H7 (cell line): ENCODE measurements at places on chromosomes 4 and X. TPM values are rescaled to one million over a fixed set of nuclear protein-coding genes. Genes with fewer than 3 reads are reported as not detected.
A peak's percentile ranks its signal among the peaks of the same experiment; 100 is the strongest.

DNA sequence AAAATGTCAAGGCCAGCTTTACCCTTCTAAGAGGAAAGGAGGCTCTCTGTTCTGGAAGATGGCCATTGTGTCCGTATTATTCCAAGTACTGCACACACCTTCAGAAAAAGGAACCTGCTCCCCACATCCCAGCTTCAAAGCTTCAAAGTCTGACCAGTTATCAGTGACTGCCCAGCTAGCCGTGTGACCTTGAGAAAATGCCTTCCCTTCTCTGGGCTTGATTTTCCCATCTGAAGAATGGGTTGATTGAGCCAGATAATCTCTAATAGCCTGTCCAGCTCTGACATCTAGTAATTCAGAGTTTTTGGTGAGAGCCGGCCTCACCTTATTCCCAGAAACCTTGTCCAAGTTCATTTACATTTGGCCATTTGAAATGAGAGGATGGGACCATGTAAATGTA, 3.0 kb downstream of the LONRF3 start:
- DNase-seq = no peak

GRCh38 chr4:2837110-2837903, 6.3 kb upstream of the ADD1 start:
- DNase-seq = peak; percentile 69

DNA sequence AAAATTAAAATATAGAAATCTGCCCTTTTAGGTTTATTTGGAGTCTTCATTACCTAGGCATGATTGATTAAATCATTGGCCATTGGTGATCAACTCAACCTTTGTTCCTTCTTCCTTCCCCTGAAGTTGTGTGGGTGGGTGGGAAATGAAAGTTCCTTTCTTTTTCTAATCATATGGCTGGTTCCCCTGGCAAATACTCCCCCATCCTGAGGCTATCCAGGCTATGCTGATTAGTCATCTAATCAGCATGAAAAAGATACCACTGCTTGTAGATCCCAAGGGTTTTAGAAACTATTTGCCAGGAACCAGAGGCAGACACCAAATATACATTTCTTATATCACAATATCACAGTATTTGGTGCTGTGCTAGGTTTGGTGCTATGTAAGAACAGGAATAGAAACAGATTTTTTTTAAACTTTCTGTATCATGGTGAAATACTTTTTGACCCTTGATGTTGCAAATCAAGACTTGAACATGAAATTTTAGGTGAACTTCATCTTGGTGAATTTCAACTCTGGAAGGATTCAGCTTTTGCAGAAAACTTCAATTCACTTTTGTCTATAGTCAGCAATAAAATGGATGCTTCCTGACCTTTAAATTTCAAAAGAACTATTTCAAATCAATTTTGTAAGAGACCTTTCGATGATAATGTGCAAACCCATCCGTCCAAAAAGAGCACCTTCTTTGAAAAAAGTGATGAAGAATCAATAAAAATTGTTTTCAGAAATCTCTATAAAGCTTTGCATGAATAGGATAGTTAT, 71.1 kb downstream of the CCSER1 start:
- peak; percentile 21 for DNase-seq

DNA sequence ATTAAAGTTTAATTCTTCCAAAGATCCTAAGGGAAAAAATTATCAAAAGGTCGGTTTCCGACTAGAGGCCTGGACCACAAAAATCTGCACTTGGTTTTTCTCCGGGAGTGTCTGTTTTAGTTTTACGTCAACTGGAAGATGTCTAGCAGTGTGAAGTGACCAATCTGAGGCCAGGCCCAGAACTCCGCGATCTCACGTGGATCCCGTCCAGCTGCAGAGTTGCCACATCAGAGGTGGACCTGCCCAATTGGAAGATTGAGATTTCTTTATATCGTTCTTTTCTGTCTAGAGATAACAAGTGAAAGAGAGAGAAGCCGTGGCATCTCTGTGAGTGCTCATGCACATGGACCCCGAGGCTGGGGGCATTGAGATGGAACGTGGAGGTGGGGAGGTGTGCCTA, 115.8 kb downstream of the AFF1 start:
- no peak for DNase-seq

The HERC5 gene
- total RNA-seq = 6.1 and 7.6 TPM in 2 replicates

- DNase-seq = no peak
Measured at GRCh38 chr4:23500894-23501449, 388.9 kb downstream of the PPARGC1A start.

GRCh38 chr4:183200453-183200852, 101.4 kb downstream of the WWC2 start:
- peak; percentile 4 for DNase-seq

DNA sequence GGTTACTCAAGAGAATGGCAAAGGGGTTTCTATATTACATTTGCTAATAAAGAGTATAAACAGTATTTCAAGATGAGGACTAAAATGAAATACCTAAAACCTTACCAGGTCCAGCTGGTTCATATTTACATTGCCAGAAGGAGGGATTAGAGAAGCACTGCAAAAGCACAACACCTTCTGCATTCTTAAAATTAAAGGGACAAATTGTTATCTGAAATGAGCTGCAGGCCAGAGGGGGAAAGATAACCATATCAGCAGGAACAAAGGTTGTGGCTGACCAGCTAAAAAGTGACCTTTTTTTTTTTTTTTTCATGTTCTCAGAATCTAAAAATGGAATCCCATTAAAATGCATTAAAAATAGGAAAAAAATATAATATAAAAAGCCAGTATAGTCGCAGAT, 39.7 kb downstream of the AFF2 start:
- no peak for DNase-seq

The ASMT gene
- 0.14 and 0.44 TPM in 2 replicates for total RNA-seq

DNA sequence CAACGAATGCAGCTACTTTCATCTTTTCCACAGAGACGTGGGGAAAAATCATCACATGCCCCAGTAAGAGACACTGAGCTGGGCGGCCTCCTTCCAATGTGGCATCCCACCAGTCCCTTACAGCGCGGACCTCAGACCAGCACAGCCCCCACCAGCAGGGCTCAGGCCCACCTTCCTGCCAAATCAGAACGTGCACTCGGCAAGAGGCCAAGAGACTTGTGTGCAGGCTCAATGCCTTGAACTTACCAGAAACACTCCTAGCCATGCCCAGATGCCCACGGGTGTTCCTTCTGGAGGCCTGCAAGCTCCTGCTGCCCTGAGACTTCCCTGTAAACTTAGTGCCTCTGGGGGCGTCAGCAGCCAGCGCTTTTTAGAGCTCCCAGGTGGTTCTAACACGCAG, 31.2 kb downstream of the WDR1 start:
- peak; percentile 28 for DNase-seq

DNA sequence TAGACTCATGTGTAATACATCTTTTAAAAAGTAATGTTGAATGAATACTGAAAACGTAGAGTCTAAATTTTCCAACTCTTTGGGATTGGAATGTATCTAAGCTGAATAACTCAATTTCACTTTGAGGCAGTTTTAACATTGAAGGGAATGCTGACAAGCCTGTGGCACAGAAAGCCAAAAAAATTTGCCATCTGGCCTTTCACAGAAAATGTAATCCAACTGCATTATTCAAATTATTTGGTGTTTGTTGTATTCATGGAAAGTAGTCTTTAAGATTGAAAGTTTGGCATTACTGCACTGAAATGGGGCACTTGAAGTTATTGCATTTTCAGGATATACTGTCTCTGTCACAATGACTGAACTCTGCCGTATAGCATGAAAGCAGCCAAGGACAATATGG, 186.9 kb downstream of the FRMPD4 start:
- DNase-seq = no peak

The PNMA6A gene
- 7.5 and 9.8 TPM in 2 replicates for total RNA-seq

The CCNB3 gene
- total RNA-seq = 0.10 and 1.00 TPM in 2 replicates

DNA sequence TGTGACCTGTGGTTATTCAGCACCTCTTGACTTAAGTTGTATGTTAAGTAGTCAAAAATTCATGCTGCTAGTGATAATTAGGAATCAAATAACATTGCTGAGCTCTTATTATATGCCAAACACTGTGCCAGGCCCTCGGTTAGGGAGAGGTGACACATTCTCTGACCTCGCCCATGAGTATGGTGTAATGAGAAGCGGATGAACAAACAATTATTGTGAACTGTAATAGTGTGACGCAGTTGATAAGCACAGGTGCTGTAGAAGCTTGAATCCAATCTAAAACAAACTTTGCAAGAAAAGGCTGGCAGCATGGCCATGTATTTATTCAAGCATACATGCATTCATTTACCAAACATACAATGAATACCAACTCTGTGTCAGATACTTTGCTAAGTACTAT, 303.5 kb upstream of the HS3ST1 start:
- DNase-seq = no peak

The FHIP1A gene
- total RNA-seq = 24.2 and 25.6 TPM in 2 replicates

The FATE1 gene
- total RNA-seq = 0.11 TPM in 1 of 2 replicates, not detected in the other

- no peak for DNase-seq
Measured at GRCh38 chrX:14690553-14690952, 161.2 kb downstream of the GLRA2 start.

The TLR3 gene
- total RNA-seq = 1.0 and 1.8 TPM in 2 replicates

DNA sequence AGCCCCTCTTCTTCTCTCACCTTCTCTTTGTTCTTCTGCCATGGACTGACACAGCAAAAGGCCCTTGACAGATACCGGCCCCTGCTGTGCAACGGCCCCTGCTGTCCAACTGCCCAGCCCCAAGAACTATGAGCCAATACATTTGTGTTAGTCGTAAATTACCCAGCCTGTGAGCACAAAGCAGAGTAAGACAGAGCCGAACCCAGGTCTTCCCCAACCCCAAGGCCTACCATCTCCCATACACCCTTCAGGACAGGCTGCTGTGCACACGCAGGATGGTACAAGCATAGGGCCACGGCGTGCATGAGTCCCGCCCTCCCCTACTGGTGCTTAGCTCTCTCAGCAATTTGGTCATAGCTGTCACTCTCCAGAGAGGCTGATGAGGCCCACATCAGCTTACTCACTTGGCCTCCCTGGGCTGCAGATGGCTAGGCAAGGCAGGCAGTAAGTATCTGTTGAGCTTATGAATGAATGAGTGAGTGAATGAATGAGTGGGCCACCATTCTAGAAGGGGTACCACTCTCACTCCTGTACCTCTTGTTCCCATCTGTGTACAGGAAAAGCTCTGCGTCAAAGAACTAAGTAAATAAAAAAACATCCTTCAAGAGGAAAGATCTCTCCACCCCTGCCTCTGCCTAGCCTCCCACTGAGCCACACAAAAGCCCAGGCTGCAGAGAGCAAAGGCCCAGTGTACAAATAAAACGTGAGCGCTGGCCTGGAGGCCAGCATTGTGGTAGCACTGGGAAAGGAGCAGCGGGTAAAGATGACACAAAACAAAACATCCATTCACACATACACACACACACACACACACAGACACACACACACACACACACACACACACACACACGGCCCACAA, 13.9 kb downstream of the WDR1 start:
- no peak for DNase-seq

- no peak for DNase-seq
Measured at GRCh38 chr4:3612934-3613333, 80.7 kb upstream of the LRPAP1 start.

GRCh38 chr4:31678356-31678755, 958.2 kb downstream of the PCDH7 start:
- DNase-seq = no peak

- DNase-seq = no peak
Measured at GRCh38 chrX:23372220-23372902, 37.7 kb downstream of the PTCHD1 start.

- no peak for DNase-seq
Measured at GRCh38 chr4:123731035-123731434, 334.4 kb downstream of the SPRY1 start.
